Endodermal cell (in vitro differentiated cells): ENCODE measurements at places on chromosomes 3 and 15.
A peak's percentile ranks its signal among the peaks of the same experiment; 100 is the strongest.

DNA sequence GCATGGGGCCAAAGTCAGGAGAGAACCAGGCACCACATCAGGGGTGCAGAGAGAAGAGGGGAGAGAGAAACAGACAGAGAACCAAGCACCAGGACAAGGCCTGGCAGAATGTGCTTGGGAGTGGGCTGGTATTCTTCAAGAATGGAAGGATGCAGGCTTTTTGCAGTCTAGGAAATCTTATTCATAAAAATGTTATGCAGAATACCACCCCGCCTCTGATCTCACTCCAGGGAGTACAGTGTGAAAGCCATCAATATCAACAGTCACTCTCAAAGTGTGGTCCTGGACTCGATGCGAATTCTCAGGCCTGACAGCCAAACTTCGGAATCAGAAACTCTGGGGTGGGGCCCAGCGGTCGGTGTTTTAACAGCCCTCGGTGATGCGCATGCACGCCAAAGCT lies 16.9 kb downstream of the NTRK3 start:
- DNase-seq: no peak

GRCh38 chr3:16012086-16012485 lies 162.4 kb upstream of the GALNT15 start:
- DNase-seq: no peak

DNA sequence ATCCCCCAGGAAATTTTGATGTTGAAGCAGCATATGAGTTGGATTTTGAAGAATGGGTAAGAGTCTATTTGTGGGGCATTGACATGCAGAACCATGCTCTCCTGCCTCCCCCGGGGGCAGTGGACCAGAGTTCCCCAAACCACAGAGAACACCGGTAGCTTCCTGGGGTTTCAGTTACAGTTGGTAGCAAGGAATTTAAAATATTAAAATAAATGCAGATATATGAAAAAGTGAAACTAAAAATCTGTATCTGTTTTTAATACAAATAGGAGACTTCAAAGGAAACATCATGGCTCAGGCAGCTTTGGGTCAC lies 37.4 kb downstream of the SLC9A9 start:
- no peak for DNase-seq

DNA sequence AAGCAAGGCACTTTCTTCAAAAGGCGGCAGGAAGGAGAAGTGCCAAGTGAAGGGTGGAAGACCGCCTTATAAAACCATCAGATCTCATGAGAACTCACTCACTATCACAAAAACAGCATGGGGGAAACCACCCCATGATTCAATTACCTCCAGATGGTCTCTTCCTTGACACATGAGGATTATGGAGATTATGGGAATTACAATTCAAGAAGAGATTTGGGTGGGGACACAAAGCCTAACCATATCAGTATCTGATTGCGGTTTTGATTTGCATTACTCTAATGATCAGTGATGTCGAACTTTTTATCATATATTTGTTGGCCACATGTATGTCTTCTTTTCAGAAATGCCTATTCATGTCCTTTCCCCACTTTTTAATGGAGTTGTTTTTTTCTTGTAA lies 549.3 kb upstream of the IL12A start:
- no peak for DNase-seq

GRCh38 chr3:170811515-170811914 lies 58.5 kb downstream of the RPL22L1 start:
- DNase-seq: no peak

GRCh38 chr3:142165194-142165593 lies 15.8 kb upstream of the TFDP2 start:
- DNase-seq: no peak

GRCh38 chr15:38699633-38700230 lies 135.1 kb upstream of the RASGRP1 start:
- DNase-seq: peak; percentile 87

DNA sequence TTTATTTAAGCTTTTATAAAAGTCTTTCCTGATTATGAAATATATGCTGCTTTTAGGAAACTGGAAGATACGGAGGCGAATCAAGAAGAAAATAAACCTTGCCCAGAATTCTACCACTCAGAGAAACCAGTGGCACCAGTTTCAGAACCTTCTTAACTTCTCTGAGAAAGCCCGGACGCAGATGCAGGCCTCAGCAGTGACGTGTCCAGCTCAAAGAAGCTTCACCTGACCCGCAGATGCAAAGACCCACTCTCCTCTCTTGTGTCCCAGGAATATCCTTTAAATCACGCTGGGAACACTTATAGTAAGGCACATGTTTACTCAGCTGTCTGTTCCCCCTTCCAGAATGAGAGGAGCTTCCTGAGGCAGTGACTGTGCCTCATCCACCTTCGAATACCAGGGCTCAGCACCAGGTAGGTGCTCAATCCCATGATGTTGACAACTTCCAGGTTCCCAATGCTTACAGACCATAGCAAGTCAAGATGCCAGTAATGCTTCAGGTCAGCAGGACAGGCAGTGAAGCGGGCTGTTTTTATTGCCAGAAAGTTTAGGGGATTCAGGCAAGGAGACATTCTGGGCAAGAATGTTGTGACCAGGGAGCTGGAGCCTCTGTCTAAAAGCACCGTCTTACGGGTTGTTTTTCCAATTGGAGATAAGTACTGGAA lies 39.9 kb upstream of the LDHAL6B start:
- DNase-seq: peak; percentile 35
